ENCODE measurements at places on chromosomes 12 and 14.

DNA sequence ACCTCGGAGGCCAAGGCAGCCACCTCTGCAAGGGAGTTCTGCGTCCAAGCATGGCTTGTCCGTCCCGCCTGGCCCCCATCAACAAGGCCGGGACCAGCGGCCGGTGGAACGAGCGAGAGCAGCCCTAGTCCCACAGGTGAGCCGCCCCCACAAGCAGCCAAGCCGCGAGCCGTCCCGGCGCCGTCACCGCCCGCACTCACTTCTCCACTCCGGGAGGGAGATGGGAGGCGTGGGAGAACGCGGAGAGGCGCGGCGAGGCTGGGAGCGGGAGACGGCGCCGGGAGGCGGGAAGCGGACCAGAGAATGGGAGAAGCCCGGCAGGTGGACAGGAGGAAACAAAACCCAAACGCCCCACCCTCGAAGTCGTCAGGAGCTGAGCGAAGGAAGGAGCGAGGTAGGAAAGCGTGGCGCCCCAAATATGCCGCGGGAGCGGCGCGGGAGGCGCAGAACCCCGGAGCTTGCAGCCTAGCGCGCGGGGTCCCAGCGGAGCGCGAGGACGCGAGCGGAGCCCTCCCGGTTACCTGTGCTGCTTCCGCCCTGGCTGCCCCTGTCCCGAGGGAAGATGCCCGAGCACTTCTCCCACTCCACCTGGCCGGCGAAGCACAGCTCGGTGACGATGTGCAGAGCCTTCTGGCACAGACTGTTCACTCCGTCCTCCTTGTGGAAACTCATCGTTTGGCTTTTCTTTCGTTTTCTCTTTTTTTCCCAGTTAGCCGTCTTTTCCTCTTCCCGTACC is 600 bp downstream of the SYT10 start:
- no peak for DNase-seq

GRCh38 chr14:67984274-67984673 is 164.7 kb downstream of the RAD51B start:
- no peak for DNase-seq

DNA sequence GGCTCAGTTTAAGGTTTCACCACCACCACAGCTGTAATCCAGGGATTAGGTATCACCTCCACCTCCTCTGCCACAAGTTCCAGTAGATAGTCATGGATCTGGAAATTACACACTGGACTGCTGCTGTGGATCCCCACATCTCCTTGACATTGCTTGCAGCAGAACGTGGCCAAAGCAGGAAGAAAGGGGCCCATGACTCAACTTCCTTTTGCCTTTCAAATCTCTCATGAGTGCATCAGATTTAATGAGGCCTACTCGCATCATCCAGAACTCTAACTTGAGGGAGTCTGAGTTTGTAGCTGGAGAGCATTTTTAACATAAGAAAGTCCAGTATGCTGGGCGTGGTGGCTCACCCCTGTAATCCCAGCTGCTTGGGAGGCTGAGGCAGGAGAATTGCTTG is 29.2 kb upstream of the TMED10 start:
- no peak for DNase-seq

GRCh38 chr14:104181761-104182530 is 43.6 kb downstream of the KIF26A start:
- DNase-seq, result no peak

DNA sequence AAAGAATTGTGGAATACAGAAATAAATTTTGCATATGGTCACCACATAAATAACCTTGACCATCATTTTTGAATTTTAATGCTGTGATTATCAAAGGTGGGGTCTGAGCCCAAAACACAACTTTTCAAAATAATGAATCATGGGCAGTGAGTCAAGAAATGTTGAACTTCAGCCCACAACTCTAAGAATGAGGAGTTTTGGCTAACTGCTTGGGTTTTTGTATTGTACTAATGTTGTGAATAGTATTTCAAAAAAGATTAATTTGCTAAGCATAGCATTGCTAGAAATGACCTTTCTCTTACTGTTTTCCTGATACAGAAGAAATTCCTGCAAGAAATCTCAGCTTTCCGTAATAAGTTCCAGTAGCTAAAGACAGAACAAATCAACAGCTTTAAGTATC is 24.4 kb upstream of the YARS2 start:
- DNase-seq, result no peak

Measured in kidney epithelial cell (primary cell).